ENCODE measurements at places on chromosomes 3 and 15.
A peak's percentile ranks its signal among the peaks of the same experiment; 100 is the strongest.

DNA sequence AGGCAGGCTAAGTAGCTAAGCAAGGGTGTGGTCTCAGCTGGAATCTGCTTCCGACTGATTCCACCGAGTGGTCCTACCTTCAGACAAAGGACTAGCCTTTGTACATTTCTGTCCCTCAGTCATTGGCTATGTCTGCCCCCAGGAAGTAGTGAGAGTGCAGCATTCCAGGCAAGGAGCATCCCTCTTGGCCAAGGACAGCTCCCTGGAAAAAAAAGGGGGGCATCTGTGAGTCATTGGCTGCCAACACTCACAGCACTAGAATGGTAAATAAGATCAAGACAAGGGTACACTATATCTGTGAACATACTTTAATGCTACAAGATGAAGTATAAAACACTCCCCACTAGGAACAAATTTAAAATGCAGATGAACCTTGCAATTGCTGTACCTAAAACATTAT lies 66.8 kb downstream of the STAC start:
- DNase-seq: no peak

DNA sequence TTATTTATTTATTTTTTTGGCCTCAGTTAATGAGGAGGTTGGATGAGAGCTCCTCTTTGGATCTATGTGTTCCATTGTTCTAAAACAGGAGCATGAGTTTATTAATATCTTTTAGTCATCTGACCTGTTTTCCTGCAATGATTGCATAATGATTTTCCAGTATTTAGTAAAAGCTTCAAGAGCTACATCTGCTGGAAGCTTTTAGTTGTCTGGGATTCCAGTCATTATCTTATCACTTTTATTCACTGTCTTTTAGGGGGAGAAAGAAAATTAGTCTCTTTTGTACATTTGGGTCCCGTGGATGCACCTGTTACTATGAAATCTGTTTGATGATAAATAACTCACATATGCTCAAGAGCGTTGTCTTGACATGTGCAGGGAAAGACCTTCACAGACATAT lies 1270.0 kb downstream of the ROBO1 start:
- no peak for DNase-seq

DNA sequence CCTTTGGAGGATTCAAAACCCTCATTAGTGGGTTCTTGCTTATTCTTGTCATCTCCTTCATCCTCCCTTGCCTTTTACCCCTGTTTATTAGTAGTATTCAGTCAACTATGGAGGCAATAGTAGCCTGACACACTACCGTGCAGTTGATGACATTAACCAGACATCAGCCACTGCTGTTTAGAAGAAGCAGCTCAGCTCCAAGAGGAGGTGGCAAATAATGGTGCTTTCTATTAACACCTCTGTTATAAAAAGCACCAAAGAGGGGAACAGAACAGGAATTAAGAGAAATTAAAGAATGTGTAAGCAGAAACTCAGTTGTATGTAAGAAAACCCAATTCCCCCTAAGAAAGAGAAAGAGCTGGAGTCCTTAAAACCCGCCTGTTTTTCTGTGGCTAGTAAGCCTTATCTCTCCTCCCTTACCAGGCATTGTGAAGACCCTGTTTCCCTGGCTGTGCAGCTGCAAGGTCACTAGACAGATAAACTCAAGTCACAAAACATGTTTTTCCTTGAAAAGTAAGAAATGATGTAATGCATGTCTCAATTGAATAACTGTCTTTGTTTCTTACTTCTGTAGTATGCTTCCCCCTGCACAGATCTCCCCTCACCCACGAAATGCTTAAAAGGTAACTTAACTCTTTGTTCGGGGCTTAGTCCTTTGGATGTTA lies 21.2 kb downstream of the CCR4 start:
- DNase-seq: no peak

DNA sequence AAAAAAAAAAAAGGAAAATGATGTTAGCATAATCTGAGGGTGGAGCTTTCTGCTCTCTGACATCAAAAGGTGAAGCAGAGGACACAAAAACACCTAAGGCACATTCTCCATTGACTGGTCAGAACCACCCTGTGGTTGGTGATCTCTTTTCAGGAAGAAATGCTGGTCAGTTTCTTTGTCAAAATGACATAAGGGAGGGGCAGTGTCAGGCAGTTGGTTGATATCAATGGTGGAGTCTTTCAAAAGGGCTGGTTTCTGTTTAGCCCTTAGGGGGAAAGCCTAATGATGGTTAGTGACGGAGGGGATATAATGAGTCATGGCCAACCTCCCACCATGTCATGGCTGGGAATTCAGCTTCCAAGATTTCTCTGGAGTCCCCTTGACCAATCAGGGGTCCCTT lies 185.9 kb upstream of the GBE1 start:
- DNase-seq: no peak

GRCh38 chr15:28890711-28891495 lies 5.1 kb downstream of the APBA2 start:
- DNase-seq: no peak

DNA sequence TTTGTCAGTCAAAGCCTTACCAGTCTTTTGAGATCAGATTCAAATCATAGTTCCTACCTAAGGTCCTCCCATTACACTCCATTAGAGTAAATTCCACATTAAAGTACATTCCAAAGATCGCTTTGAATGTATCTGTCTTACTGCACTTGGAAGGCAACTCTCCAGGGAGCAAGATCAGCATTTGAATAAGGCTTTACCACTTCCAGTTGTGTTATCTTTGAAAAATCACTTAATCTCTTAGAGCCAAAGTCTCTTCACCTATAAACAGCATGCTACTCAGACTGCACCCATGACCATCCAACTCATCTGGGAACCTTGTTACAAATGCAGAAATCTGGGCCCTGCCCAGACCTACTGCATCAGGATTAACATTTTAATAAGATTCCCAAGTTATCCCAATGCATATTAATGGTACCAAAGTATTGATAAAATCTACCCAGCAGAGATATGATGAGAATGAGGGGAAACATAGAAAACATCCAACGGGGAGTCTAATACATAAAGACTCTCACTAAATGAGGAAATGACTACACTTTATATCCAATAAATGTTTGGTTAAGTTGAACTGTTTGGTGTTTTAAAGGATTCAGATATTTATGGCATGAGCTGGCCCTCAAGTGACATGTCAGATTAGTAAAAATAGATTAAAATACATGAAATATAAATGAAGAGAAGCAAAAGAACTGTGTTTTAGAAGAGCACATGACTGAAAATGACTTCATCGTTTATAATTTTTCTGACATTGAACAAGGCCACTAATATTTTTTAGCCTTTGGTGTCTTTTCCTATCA lies 75.9 kb downstream of the TNIK start:
- DNase-seq: no peak

DNA sequence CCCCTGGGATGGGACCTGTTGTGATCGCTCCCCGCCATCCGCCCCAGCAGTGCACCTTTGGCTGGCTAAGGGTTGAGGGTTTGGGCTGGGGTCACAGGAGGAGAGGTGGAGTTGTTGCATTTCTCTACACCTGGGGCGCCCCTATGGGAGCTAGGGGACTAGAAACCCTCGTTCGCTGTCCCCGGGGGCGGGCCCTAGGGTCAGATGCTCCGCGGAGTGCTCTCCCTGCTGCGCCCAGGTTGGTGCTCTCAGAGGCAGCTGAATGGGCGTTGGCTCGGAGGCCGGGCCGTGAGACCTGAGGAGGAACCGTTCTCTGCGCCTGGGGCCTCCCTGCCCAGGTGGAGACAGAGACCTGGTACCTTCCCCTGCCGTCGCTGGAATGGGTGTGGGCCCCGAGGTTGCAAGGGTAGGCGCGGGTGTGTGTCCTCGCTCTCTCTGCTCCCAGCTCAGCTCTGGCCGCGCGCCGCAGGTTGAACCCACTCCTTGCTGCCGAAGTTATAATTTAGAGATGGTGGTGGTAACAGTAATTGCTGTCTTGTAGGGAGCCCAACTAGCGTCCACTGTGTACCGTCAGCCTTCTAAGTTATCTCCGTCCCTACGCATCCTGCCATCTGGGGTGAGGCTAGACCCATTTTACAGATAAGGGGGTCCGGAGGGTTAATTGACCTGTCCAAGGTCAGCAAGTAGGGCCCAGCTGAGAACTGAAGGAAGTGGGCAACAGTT lies 965 bp downstream of the FLNB start:
- peak; percentile 12 for DNase-seq

DNA sequence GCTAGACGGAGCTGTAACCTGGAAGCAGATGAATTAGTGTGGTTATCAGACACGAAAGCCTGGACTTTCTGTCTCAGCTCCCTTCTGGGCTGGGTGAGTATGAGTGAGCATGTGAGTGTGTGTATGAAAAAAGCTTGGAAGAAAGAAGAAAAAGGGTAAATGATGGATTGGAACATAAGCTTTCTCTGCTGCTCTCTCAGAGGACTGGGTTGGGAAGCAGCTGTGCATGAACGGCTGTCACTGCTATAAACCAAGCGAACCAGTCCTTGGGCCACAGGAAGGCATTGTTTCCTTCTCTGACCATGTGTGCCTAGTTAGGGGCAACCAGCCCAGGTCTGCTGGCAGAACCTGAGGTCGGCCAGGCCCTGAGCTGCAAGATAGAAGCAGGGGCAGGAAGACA lies 37.0 kb downstream of the UMPS start:
- DNase-seq: no peak

- no peak for DNase-seq
These were observed 7.7 kb downstream of the SLC6A6 start for GRCh38 chr3:14410106-14410502.

- no peak for DNase-seq
These were observed 235.3 kb downstream of the C3orf38 start for GRCh38 chr3:88385090-88385489.
